Urothelium cell line (cell line): ENCODE measurements at places on chromosomes 3 and 15.

- DNase-seq, result no peak
These were observed 34.5 kb downstream of the IL17RD start for GRCh38 chr3:57130571-57131209.

- DNase-seq, result no peak
These were observed 6.4 kb upstream of the ERICH6 start for GRCh38 chr3:150710097-150710496.

- no peak for DNase-seq
These were observed 20.1 kb upstream of the DMXL2 start for GRCh38 chr15:51642696-51643095.

GRCh38 chr3:22122567-22122966, 371.6 kb upstream of the ZNF385D start:
- no peak for DNase-seq

DNA sequence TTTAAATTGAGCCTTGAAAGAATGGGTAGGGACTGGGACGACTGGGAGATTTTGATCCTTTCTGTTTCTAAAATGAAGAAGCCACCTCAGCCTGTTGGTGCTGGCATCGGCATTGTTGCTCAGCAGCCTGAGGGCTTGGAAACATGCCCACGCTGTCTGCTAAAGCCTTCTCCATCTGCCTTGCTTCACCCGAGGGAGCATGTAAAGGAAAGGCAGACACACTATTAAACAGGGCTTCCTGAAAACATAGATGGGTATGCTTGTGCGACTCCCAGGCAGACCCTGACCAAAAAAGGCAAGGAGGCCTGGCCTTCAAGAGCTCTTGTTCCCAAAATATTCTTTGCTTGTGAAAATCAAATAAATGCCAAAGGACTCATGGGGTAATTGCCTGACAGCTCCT, 84.2 kb upstream of the SLC4A7 start:
- DNase-seq, result no peak

- DNase-seq, result no peak
These were observed 22.2 kb downstream of the TMEM212 start for GRCh38 chr3:171865191-171865865.

DNA sequence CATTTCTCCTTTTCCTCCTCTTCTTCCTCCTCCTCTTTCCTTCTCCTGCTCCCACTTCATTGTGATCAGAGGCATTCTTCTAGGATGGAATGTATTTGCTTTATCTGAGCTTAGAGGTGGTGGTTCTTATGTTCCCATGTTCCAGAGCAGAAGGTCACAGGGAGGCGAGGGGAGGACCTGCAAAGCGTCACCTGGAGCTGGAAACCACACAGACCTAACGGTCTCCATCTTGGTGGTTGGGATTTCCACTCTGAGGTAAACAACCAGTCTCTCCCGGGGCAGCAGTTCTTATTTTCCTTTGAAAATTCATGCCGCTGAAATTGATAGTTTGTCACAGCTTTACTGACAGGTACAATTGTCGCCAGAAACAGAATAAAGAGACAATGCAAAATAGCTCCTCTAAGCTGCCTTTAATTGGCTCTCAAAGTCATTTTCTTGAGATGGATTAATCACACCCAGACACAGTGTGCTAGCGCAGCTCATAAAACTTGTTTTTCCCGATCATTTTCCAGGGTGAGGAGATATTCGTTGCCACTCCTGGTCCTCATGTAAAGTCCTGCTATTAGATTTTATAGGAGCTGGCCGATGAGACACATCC, 16.9 kb upstream of the AGBL1 start:
- no peak for DNase-seq

- DNase-seq, result no peak
These were observed 239.7 kb downstream of the SUCLG2 start for GRCh38 chr3:67414740-67415139.

- no peak for DNase-seq
These were observed 130.9 kb upstream of the RASGRP1 start for GRCh38 chr15:38695249-38696108.

GRCh38 chr3:4908433-4909156, 70.6 kb upstream of the BHLHE40 start:
- no peak for DNase-seq

DNA sequence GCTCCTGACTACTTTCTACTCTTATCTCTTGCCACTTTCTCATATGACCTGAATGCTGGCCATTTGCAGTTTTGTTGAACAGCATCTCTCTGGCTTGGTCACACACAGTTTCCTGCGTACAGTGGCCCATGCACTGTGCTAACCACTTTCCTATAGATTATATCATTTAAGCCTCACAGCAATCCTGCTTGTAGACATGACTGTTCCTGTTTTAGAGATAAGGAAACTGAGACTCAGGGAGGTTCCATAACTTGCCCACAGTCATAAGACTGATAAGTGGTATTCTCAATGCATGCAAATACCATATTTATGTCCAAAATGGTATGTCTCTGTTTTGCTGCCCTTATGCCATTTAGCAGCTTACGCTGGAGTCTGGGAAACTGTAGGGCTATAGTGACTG, 229.5 kb downstream of the NR1D2 start:
- no peak for DNase-seq

DNA sequence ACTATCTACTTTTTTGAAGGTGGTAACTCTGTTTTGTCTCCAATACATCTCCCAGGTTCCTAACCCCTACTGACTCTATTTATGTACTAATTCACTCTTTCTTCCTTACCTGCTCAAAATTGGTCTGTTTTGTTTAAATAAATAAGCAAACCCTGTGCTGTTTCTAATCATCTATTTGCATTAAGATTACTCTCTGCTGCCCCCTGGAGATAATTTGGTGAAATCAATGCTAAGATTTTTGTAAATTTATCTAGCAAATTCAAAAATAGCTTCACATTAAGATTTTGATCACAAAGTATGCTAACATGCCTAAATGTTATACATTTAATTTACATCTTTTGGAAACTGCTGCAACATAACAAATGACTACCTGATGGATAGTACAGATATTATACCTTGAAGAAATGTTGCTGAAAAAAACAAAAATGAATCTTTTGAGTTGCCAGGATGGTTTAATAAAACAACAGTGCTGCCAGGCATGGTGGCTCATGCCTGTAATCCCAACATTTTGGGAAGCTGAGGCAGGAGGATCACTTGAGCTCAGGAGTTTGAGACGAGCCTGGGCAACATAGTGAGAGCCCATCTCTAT, 4.4 kb upstream of the CD200R1 start:
- peak; percentile 16 for DNase-seq

DNA sequence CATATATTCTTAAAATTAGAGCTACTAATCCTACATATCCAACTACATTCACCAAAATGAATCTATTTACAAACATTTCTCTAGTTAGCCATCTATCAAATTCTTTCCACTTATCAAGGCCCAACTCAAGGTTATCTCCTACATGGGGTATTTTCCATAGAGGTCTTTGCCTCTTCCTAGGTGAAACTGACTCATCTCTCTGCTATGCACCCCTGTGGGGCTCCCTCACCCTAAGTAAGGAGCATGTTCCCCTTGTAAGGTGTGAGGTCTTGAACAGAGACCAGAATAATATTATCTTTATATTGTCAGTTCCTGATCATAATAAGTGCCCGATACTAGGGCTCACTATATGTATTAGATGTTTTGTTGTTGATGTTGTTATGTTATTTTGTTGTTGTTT, 74.6 kb upstream of the TSC22D2 start:
- DNase-seq, result no peak

- no peak for DNase-seq
These were observed 316.5 kb upstream of the ROBO2 start for GRCh38 chr3:76723366-76723765.

GRCh38 chr3:133933097-133934024, 37.7 kb upstream of the RAB6B start:
- no peak for DNase-seq

DNA sequence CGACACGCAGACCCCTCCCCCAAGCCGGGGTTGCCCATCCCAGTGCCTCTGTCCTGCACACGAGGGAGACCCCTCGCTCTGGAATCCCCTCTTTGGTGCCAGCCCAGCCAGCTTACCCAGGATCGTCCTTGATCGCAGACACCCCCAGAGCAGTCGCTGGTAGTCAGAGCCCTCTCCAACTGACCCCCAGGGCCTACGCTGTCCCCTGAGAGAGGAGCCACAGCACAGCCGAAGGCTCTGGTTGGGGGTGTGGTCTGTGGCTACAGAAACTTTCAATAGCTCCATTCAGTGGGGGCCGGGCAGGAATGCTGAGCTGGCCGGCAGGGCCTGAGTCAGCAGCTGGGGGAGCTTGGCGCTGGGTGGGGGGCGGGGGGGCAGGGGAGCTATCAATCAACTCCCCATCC, at the start of gene LCTL:
TSS of gene LCTL (minus strand) at position 258 of the 404 bp plus-strand sequence. CDS start 633 bp downstream, outside the sequence.
- peak; percentile 96 for DNase-seq

GRCh38 chr3:8882642-8883041, 80.6 kb downstream of the RAD18 start:
- DNase-seq, result no peak

GRCh38 chr3:124234852-124235252, 242.9 kb upstream of the ROPN1 start:
- no peak for DNase-seq

GRCh38 chr3:184255291-184256039, 5.9 kb downstream of the CAMK2N2 start:
- DNase-seq, result no peak

DNA sequence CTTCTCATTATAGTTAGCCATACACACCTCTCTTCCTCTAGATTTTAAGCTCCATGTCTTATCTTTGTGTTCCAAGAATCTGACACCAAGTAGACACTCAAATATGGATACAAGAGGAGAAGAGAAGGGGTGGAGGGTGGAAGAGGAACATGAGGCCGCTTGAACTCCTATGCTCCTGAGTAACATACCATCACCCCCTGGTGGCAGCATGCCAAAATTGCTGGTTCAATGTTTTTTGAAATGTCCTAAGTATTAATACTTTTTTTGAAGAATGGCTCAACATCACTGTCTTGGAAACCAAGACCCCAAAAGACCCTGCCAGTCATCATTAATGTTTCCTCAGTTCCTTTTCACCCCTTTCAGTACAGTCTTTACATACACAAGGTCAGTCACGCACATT, 71.8 kb upstream of the HACD2 start:
- DNase-seq, result no peak

- DNase-seq, result no peak
These were observed 1.7 kb downstream of the ITPR1 start for GRCh38 chr3:4494895-4495264.

- no peak for DNase-seq
These were observed 30.4 kb downstream of the LSM3 start for GRCh38 chr3:14208977-14209394.

DNA sequence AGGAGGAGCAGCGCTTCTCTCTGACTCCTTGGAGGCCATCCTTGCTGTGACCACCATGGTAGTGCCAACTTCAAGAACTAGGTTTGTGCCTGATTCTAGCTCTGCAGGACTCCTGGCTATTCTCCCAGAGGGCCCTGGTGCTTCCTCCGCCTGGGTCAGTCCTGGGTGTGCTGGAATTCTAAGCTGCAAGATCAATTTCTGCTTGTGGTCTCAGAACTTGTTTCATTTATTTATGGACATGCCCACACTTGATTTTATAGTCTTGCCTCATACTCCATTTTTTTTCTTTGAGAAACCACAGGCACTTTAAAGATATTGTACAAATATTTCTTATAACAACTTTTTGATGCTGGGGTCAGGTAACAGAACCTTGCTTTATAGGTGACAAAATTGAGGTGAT, 87.6 kb downstream of the PDCD6IP start:
- no peak for DNase-seq

- DNase-seq, result no peak
These were observed 39.8 kb downstream of the PXYLP1 start for GRCh38 chr3:141271279-141272030.

DNA sequence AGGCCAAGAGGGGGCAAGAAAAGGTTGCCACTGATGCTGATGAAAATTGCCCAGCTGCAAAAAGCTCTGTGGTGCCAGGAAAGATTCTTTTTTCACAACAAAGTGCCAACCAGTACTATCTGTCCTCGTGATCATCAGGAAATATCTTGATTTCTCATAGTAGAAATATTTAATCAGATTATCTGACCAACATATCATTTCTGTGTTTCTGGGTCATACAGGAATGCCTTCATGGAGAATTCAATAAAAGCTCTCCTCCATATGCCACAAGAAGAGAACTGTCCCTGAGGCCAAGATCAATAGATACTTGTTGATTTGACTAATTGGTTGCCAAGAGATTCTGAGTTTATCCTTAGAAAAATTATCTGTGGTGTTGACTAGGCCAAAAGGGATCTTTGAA, 63.5 kb downstream of the FSIP1 start:
- no peak for DNase-seq

- DNase-seq, result no peak
These were observed 14.4 kb downstream of the CCDC32 start for GRCh38 chr15:40550341-40551037.

DNA sequence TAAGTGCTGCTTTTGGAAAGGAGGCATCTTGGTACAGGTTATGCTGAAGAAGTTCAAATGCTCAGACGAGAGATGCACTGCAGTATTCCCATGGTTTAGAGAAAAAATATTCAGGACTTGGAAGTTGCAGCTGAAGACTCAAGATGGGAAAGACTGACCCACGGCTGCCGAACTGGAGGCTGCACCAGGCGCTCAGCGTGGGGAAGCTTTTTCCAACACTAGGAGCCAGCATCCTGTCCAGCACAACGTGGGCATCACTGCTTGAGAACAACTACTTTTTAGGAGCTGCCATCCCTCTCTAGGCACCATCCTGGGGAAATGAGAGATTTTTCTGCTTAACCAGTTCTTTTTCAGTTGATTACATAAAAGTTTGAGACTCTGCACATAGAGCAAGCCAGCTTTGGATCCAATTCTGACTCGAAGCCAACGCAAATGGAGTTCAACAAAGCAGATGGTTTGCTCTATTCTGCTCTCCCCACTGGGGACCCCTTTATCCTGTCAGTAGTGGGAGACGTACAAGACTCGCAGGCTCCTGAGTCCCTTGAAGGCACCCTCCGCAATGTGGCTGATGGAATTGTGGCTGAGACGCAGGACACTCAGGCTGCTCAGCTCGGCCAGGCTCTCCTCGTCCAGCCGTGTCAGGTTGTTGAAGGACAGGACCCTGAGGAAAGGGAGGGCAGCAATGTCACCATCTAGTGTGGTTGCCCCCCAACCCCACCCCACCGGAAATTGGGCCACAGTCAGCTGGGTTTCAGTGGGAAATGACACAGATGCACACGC, 93.8 kb downstream of the LRIG1 start:
- no peak for DNase-seq

GRCh38 chr3:51710631-51711351, 3.9 kb downstream of the GRM2 start:
- no peak for DNase-seq

DNA sequence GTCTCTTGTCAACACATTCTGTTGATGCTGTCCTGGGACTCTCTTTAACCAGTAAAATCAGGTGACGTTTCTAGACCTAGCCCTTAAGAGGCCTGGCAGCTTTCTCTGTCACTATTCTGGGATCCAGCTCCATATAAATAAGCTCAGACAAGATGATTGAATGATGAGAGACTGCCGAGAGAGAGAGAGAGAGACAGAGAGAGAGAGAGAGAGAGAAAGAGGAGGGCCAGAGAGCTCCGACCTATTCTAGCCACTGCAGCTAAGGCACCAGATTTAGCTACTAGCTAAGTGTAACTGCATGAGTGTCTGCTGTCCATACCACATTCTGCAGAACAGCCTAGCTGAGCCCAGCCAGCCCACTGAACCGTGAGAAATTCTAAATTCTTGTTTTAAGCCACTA, 36.1 kb upstream of the CTXND1 start:
- DNase-seq, result no peak
